Chondrocyte (in vitro differentiated cells): ENCODE measurements at places on chromosomes 2 and 18.

DNA sequence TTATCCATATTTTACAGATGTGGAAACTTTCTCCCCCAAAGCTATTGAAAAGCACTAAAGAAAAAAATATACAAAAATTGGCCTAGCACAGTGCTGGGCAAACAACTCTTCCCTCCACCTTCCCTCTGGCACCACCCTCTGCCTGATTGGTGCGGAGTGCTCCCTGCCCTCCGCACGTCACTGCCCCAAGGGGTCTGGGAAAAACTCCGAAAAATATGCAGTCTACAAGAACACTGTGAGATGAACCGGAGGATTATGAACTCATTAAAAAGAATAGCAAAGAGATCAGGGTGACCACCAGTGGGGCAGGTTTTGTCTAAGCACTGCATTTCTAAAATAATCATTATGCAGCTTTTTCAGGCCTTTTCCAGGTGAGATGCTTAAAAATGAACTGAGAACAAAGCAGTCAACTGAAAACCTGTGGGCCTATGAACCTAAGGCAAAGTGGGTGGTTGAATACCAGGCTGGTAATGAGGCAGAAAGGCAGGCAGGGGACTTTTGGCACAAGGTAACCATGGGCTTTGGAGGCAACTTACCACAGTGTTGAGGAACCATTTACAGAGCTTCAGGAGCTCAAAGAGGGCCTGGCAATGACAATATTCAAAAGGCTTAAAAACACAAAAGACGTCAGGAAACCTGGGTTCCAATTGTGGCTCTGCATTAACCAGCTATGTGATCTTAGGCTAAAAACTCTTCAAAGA, 57.5 kb downstream of the AAK1 start:
- no peak for DNase-seq

- DNase-seq = no peak
Measured at GRCh38 chr2:123366239-123366837, 658.7 kb upstream of the CNTNAP5 start.

GRCh38 chr2:129713337-129713736, 266.1 kb upstream of the RAB6C start:
- no peak for DNase-seq

DNA sequence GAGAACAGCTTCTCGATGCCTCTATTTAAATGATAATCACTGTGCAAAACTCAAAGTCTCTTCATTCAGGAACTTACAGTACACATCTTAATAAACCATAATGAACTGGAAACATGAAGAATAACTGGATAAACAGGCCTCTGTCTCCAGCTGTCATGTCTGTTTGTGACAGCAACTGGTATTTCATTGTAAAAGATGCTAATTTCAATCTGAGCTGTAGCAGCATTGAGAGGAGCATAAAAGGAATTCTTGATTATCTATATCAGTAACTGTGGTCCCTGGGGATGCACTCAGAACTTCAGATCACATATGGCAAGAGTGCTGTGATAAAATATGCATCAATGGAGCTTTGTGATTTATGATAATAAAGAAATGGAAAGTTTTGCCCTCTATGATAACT, 18.8 kb downstream of the CDH20 start:
- no peak for DNase-seq

GRCh38 chr2:37880551-37880950, 44.5 kb upstream of the RMDN2 start:
- no peak for DNase-seq

GRCh38 chr2:169110419-169110818, 41.1 kb downstream of the DHRS9 start:
- DNase-seq = no peak

DNA sequence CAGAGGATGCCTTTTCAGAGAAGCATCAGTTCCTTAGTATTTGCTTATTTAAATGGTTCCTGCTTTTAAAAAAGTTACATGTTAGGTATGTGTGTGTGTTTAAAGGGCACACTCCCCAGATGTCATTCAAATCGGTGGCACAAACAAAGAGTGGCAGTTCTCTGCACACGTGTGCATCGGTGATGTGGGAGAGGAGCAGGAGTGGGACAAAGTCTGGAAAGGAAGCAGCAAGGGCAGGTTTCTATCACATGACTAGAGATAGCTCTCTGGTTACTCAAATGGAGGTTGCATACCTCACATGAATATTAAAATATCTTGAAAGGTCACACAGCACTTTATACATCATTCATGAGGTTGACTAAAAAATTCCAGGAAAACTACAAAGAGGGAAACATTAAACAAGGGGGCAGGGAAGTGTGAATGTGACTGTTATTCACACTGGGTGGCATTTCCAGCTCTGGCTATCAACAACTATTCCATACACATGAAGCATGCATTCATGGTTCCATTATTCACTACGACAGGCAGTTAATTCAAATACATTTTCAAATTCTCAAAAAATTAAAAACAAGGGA, 64.7 kb downstream of the SEPTIN10 start:
- DNase-seq = no peak

DNA sequence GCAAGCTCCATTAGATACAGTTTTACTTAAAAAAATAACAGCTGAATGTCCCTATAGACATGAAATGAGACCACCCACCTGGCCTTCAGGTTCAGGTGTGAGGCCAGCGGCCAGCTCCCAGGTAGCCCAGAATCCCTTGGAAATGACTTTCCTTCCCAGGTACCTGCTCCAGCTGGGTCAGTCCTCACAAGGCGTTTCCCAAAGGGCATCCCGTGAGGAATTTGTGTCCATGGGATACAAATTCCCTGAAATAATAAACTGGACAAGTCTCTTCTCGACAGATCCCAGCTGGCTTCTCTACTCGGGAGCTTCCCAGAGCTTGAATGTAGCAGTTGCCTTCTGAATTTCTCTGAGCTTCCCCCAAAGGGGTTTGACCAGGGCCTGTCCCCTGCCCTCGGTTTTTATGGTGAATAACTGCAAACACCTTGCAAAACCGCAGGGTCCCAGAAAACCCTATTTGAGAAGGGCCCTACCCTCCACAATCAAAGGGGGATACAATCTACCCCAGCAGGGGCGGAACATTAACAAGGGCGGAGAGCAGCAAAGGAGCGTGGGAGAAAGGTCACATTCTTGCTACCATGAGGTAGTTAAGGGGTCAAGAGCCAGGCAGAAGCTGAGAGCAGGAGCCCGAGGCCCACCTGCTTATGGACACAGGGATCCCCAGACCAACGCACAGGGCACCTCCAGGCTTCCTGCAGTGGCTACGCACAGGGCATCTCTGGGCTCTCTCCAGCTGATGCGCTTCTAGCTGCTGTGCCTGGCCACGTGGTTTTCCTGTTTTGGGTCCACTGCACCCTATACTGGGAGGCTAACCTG, 107.7 kb downstream of the HDAC4 start:
- DNase-seq = peak; percentile 79

DNA sequence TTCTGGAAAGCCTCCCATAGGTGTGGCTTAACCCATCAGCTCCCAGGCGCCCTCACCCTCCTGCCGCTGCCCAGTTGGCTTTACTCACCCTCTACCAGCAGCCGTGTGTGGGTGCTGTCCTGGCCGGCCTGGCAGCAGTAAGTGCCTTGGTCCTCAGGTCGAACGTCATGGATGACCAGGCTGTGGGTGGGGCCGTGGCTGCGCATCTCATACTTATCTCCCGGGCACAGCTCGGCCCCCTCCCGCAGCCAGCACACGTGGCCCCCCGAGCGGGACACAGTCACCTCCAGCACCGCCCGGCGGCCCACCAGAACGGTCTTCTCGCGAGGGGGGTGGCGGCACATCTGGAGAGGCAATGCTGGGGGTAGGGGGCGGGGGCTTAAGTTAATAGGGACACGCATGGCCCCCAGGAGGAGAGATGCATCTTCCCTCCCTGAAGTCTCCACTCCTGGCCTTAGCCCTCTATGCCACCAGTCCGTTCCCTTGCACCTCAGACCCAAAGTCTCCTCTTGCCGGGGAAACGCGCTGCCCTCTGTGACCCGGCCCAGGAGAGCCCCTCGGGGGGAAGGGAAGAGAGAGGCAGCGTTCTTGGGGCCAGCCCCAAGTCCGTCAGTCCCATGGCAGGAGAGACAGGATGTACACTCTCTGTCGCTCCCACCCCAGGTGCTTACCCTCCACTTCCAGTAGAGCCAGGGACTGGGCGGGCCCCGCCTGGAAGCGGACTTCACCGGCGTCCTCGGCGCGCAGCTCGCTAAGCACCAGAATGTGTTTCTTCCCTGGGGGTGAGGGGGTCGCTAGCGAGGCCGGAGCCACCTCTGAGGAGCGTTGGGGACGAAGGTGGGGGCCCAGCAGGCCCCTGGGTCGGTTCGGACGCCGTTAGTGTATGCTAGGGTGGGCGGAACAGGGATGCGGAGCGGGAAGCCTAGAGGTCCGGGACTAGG, 7.9 kb downstream of the TMEM198 start:
- DNase-seq = no peak

- DNase-seq = no peak
Measured at GRCh38 chr18:10234912-10235660, 219.3 kb upstream of the APCDD1 start.

DNA sequence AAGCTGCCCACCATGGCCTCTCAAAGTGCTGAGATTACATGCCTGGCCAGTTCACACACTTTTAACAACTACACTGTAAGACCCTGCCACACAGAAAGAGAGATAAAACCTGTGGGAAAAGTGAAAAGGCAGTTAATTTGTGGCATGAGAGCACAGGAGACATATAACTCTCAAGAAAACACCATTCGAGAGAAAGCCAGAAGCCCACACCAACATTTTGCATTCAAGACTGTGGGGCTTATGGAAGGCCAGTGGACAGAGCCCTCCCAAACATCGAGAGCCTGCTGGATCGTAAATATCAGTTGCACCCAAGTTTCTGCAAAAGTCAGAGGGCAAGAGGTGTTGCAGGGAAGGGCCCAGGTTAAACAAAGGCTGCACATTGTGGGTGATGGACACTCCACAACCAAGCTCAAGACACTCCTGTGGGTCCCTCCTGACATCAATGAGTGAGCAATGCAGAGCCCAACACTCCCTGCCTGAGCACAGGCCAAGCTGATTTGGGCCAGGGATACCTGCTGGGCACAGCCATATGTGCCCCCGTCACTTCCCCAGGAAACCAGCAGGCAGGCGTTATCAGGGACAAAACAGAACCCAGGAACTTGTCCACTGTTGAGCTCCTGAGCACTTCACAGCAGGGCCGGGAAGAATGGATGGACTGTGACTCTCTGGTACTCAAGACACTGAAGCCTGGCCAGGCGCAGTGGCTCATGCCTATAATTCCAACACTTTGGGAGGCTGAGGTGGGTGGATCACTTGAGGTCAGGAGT, 114.4 kb downstream of the ZFP36L2 start:
- no peak for DNase-seq

- no peak for DNase-seq
Measured at GRCh38 chr2:160695402-160696086, 201.9 kb upstream of the RBMS1 start.

GRCh38 chr2:3127710-3128109, 249.9 kb downstream of the EIPR1 start:
- DNase-seq = no peak

DNA sequence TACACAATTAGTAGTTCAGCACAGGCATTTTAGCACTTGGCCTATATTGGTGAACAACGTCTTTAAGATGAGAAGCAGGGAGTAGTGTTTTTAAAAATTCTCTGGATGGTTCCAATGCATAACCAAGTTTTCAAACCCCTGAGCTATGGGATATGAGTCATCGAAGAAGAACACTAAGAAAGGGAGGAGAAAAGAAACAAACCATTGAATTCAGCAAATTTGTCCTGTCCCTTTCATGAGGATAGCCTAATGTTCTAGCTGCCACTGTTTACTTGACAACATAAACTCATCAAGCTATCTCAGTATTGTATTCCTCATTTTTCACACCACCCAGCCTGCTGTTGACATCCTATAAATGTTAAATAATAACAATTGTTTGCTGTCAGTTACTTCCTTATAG, 158.0 kb downstream of the BARD1 start:
- DNase-seq = no peak

- no peak for DNase-seq
Measured at GRCh38 chr18:41543815-41544214, 411.2 kb upstream of the PIK3C3 start.

GRCh38 chr2:120770641-120771040, 35.0 kb downstream of the GLI2 start:
- peak; percentile 74 for DNase-seq

DNA sequence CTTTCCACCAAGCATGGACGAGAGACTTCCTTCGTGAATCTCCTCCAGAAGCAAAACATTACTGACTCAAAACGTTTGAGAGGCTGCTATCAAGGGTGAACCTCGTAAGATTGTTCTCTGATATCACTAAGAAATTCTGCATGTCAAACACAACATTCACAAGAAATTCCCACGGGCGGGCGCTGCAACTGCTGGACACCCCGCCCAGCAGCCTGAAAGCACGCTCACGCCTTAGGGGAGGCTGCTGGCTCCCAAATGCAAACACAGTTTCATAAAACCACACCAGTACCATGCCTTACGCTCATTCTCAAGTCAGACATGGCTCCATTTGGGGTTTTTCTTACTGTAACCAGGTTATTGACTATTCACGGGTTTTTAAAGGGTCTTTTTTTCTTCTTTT, 39.0 kb downstream of the MBP start:
- no peak for DNase-seq

GRCh38 chr2:11790228-11790627, 43.8 kb downstream of the LPIN1 start:
- no peak for DNase-seq

GRCh38 chr2:36664696-36665076, 31.8 kb upstream of the VIT start:
- no peak for DNase-seq

- DNase-seq = no peak
Measured at GRCh38 chr2:190379249-190379964, 28.7 kb upstream of the MFSD6 start.

DNA sequence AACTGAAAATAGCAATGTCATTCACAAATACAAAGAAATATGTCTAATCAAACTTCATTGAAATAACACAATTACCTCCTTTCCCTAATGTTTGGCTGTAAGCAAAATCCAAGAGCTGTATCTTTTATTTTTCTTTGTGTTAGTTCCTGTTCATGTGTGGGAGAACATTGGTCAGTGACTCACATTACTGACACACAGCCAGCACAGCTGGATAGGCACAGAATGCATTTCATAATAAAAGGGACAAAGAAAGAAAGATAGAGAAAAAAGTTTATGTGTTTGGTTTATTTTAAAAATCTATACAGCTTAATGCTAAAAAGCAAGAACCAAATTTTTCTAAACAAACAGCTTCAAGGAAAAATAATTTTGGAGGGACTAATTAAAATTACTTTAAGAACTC, 185.6 kb upstream of the COL3A1 start:
- no peak for DNase-seq

DNA sequence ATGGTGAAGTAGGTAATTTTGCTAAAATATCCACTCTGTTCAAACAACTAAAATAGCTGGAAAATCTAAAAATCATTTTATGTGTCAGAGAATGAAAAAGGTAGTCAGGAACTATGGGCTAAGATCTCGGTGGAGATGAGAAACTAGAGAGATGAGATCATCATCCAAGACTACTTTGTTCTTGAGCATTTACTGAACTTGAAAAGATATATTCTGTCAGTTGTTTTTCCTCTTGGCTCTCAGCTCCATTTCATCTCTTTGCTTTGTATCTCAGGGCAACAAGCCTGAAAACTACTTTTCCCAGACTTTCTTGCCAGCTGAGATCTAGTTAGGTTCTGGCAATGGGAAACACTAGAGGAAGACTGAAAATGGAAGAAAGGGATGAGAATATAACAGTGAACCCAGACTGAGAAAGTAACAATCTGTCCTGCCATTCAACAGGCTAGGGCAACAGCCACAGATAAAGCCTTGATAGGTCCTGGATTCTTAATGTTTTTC, 346.2 kb upstream of the MEX3C start:
- no peak for DNase-seq
